D341Med (cell line): ENCODE measurements at places on chromosomes 4 and X.

- no peak for DNase-seq
Measured at GRCh38 chr4:70778888-70779422, 57.2 kb downstream of the RUFY3 start.

- DNase-seq, result peak; percentile 58
Measured at GRCh38 chr4:148196164-148196563, 246.1 kb downstream of the NR3C2 start.

- no peak for DNase-seq
Measured at GRCh38 chr4:170051402-170051801, 25.2 kb upstream of the MFAP3L start.

- no peak for DNase-seq
Measured at GRCh38 chr4:150379454-150379853, 202.5 kb upstream of the MAB21L2 start.

DNA sequence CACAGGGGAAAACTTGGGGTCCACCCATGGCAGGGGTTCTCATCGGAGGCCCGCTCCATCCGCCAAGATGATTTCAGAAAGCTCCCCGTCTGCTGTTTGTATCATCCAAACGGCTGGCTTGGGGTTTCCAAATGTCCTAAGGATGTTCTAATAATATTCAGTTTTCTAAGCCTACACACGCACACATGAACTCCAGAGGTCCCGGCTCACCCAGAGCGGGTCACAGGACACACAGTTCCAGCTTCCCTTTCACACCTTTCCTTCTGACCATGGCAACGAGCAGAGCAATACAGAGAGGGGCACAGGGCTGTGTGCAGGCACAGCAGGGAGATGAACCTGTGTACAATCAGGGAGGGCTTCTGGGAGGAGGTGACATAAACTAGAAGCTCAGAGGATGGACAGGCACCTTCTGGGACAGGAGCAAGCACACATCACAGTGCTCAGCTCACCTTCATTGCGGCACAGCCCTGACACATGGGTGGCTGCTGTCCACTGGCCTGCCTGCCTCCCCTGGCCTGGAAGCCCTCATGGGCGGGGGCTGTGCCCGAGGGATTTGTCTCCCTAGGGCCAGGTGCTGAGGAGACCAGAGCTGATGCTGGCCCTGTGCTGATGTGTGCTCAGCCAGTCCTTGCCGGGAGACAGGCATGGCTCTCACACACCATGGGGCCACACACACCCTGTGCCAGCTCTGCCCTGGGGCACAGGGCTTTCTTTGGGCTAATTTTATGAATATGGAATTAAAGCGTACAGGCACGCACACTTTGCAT lies 44.8 kb downstream of the ABLIM2 start:
- no peak for DNase-seq

GRCh38 chr4:80521438-80521837 lies 185.9 kb downstream of the CFAP299 start:
- DNase-seq, result no peak

GRCh38 chr4:175373031-175373430 lies 439.0 kb downstream of the GPM6A start:
- DNase-seq, result no peak

- DNase-seq, result no peak
Measured at GRCh38 chr4:14130551-14130950, 503.0 kb upstream of the BOD1L1 start.

GRCh38 chrX:97639526-97639925 lies 755.8 kb downstream of the RPA4 start:
- no peak for DNase-seq

DNA sequence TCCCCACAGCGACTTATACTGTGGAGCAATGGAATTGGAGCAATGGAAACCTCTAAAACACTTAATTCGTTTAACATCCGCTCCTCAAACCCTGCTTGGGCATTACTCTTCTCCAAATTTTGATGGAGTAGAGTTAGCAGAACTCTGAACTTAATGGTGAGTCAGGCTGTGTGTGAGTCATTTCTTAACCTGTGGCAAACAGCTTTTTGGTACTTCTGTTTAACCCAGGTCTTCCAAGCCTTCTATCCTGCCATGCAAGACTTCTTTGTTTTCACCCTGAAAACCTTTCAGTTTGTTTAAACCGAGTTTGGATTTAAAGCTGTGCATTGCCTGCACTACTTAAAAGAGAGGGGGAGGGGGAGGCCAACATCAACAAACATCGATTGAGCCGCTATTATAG lies 3.6 kb upstream of the AMOT start:
- no peak for DNase-seq

- no peak for DNase-seq
Measured at GRCh38 chr4:8013976-8014726, 74.5 kb upstream of the AFAP1 start.

DNA sequence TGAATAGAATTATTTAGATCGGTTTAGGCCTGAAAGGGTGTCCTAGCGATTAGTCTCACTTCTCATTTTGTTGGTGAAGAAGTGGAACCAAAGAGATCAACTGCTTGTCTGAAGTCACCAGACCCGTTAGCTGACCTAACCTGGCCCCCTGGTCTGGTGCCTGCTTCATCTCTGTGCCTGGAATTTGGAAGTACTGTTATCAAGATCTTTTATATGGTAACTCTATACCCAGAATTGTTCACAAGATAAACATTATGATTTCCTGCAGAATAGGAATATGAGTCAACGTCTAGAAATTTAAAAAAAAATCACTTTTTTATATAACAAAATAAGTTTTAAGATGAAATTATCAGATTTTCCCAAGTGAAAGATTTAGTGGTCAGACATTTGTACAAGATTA lies 37.2 kb downstream of the LRP2BP start:
- DNase-seq, result no peak

GRCh38 chr4:122823476-122823875 lies 3.2 kb upstream of the FGF2 start:
- no peak for DNase-seq

GRCh38 chr4:169314906-169315305 lies 44.1 kb upstream of the SH3RF1 start:
- DNase-seq, result no peak

GRCh38 chrX:110215411-110215810 lies 102.5 kb downstream of the AMMECR1 start:
- DNase-seq, result no peak

DNA sequence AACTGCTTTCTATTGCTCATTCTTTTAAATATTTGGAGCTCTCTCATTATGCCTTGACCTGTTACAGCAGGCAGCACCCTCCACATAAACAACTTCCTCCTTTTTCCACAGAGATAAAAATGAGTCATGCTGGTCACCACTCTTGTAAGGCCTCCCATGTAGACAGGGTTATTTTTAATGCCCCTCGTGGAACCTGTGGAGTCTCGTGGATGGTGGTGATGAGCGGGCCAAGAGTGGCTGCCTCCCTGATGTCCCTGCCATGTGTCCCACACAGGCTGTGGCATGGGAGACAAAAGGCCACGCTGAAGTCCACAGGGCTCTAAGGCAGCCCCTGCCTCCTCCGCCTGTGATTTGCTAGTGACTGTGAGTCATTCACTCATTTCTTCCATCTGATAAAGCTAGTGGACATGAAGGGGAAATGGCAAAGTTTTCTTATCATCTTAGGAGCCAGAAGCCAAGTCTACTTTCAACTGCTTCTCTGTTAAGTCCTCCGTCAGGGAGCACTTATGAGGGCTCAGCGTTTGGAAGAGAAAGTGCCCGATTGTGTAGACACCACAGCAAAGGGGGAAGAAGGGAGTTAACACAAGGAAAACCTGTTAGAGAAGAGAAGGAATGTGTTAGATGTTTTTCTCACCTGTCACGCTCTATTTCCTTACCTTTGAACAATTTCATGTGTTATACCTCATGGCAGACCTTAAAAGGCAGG lies 121.6 kb upstream of the FAT1 start:
- DNase-seq, result no peak

GRCh38 chr4:120853161-120853935 lies 69.2 kb downstream of the PRDM5 start:
- DNase-seq, result no peak

DNA sequence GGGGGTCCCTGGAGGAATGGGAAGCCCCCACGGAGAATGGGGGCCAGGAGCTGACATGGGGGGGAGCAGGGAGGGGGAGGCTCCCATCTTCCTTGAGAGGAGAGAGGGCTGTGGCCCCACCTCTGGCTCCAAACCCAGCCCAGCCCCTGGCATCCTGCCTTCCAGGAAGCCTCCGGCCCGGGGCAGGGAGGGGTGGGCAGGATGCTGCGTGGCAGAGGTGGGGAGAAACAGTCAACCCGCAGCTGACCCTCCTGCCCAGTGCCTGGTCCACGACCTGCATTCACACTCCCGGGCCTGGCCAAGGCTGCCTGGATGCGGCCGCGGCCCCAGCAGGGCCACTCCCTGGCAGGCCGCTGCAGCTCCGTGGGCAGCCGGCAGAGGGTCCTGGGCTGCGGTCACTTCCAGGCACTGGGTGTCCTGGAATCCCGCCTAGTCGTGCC lies 39.0 kb downstream of the CPLX1 start:
- DNase-seq, result peak; percentile 22

DNA sequence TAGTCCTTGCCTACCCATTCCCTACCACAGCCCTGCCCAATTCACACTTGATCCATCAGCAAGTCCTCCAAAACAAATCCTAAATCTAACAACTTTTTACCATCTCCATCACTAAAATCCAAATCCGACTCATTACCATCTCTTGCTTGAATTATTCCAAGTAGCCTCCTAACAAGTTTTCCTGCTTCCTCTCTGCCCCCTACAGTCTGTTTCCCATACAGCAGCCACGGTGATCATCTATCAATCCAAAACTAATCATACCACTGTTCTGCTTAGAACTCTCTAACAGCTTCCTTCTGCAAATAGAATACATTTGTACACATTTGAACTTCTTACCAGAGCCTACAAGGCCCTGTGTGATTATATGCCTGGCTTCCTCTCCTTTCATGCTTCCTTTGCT lies 133.0 kb downstream of the SHROOM4 start:
- no peak for DNase-seq

DNA sequence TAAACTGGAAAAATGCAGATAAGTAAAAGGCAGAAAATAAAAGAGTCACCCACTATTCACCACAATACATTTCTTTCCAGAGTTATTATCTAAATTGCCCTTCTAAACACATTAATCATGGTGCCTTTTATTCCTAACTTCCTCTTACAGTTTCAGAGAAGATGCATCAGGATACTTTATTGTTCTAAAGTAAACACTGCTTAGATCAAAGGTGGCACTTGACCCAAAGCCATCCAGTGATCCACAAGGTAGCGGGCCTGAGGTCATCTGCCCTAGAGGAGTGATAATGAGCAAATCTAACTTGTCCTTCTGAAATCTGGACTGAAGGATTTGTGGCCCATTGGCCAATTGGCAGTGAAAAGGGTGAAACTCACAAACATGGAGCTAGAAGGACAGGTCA lies 12.0 kb upstream of the TMEM154 start:
- DNase-seq, result no peak

- DNase-seq, result no peak
Measured at GRCh38 chrX:10990976-10991375, 120.2 kb upstream of the HCCS start.

DNA sequence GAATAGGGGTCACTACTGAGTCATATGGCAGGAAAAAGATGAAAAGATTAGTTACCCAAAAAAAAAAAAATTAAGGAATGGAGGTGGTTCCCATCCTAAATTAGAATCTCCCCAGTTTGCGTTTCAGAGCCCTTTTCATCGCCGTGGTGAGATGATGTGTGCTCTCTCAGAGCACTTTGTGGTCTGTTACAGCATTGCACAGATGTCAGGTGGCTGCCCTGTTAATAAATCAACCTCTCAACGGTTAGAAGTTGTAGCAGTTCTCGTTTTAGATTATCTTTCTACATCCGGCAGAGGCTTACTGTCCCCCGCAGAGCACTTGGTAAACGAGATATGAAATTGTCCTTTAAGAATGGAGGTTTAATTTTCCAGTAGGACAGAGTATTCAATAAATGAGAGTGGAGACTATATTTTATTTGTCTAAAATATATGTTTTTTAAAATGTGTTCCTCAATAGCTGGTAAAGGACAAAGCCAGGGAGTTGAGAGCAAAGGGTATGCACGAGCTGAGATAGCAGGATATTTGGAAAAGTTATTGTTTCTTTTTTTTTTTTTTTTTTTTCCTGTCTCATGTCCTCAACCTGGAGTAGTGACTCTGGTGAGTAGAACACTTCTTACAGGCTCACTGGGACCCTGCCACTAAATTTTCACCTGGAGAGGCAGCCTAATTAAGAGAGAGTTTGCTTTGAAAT lies 26.9 kb downstream of the AFF1 start:
- no peak for DNase-seq

DNA sequence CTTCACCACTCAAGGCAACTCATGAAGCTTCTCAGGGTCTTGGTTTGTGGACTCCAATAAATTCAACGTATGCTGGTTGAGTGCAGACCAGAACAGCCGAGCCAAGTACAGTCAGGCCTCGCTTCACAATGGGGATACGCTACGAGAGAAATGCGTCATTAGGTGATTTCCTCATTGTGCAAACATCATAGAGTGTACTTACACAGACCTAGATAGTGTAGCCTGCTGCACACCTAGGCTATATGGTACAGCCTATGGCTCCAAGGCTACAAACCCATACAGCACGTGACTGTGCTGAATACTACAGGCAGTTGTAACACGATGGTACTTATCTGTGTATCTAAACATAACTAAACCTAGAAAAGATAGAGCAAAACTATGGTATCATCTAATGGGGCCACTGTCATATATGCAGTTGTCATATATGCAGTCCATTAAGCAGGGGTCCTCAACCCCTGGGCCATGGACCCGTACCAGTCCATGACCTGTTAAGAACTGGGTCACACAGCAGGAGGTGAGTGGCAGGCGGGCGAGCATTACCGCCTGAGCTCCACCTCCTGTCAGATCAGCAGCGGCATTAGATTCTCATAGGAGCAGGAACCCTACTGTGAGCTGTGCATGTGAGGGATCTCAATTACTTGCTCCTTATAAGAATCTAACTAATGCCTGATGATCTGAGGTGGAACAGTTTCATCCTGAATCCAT lies 31.5 kb downstream of the RTL5 start:
- DNase-seq, result no peak

- DNase-seq, result no peak
Measured at GRCh38 chr4:2634014-2634413, 97.6 kb downstream of the FAM193A start.

DNA sequence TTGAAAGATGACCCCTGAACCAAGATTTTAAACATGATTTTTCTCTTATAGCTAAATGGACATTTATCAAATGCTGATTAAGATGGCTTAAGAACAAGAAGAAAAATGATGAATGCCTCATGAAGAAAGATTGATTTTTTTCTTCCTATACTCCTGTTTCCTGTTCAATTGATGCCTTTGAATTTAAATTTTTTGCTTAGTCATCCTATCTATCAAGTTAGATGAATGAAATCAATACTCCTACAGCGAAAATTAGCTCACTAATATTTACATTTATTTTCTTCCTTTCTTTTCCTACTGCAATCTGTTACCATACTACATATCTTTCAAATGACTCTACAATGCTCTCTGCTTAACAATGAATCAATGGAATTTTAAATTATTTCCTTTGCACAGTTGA lies 773.6 kb upstream of the DIAPH2 start:
- no peak for DNase-seq

- no peak for DNase-seq
Measured at GRCh38 chrX:136752796-136753195, 27.9 kb downstream of the ARHGEF6 start.

GRCh38 chr4:6681191-6681590 lies 12.5 kb upstream of the S100P start:
- no peak for DNase-seq

- DNase-seq, result no peak
Measured at GRCh38 chrX:67328476-67328875, 215.3 kb upstream of the AR start.
